ENCODE measurements at places on chromosomes 2 and 18. TPM values are rescaled to one million over a fixed set of nuclear protein-coding genes. Genes with fewer than 3 reads are reported as not detected.

FKBP7 gene
- total RNA-seq = 15.5 TPM

GRCh38 chr2:121955426-121955825, 200.0 kb downstream of the TSN start:
- H3K4me3 ChIP-seq = no peak overlapping the region
- peaks cover 1% of the 10 kb centered on the region for H3K27me3 ChIP-seq
- H3K36me3 ChIP-seq = peaks cover 13% of the 10 kb centered on the region
- no peaks in the 10 kb centered on the region for H3K4me1 ChIP-seq
- H3K27ac ChIP-seq = no peak overlapping the region
- no peak for DNase-seq

DNA sequence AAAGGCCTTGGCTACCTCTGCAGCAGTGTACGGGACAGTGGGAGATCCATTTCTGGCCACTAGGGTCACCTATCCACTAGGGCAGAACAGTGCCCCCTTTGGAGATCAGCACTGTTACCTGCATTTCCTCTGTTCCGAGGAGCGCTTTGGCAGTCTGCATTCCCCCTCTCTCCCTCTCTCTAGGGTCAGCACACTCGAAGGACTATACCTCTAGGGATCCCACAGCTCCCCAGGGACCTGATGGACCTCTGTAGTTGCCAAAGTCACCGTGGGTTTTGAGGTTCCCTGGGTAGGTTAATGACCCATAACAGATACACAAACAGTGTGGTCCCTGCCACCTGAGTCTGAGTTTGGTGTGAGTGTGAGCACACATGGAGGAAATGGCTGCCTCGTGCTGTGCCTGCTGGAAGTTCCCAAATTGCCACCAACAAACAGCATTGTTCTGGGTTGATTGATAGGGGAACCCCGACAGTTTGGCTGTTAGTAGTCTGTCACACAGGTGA, 99.8 kb upstream of the VWC2L start:
- no peak for DNase-seq
- H3K27ac ChIP-seq = no peak overlapping the region
- no peaks in the 10 kb centered on the region for H3K4me1 ChIP-seq
- no peaks in the 10 kb centered on the region for H3K27me3 ChIP-seq
- no peaks in the 10 kb centered on the region for H3K36me3 ChIP-seq

GRCh38 chr2:64029116-64029665, 10.0 kb upstream of the VPS54 start:
- DNase-seq = no peak
- H3K4me1 ChIP-seq = no peaks in the 10 kb centered on the region
- no peaks in the 10 kb centered on the region for H3K36me3 ChIP-seq
- peaks cover 2% of the 10 kb centered on the region for H3K27me3 ChIP-seq

RNF125 gene
- 5.2 TPM for total RNA-seq

CNNM3 gene
- 14.7 TPM for total RNA-seq

- no peak overlapping the region for H3K27ac ChIP-seq
- no peak for DNase-seq
- H3K27me3 ChIP-seq = no peaks in the 10 kb centered on the region
- no peak overlapping the region for H3K4me3 ChIP-seq
- no peaks in the 10 kb centered on the region for H3K36me3 ChIP-seq
These were observed 39.8 kb downstream of the ADCYAP1 start for GRCh38 chr18:944440-944839.

SPDYA gene
- 0.33 TPM for total RNA-seq

IL36A gene
- total RNA-seq = not detected

DNA sequence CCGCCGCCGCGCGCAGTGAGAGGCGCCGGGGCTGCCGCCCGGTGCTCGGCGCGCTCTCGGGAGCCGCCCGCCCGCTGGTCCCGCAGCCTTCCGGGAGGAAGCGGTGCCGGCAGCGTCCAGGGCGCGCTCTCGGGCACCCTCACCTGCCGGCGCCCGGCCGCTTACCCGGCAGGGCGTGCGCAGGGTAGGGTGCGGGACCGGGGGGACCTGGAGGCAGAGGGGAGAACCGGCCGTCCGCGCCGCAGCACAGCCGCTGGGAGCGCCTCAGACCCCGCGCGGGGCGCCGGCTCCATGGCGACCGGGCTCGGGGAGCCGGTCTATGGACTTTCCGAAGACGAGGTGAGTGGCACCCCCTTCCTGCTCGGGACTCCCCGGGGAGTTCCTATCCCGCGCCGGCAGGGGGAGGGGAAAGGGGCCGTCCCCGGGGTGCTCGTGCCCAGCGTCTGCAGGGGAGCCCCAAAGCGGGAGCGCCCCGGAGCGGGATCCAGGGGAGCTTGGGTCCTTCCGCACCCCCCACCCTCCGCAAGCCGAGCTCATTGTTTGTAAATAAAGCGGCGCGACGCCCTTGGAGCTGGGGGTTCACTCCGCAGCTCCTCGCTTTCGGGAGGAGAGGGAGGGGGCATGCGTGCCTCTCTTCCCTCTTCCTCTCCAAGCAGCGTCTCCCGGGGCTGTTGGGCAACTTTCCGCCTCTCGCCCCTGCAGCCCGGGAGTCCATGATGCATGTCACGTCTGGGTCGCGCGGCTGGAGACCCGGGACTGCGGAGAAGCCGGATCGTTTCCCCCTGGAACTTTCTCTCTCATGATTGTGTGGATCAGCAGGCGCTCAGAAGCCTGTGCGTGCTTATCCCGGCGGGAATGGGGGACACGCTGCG, 580 bp downstream of the NEDD4L start:
- H3K27me3 ChIP-seq = peaks cover 8% of the 10 kb centered on the region
- H3K4me3 ChIP-seq = peak overlapping the region; percentile 96
- H3K27ac ChIP-seq = peak overlapping the region; percentile 44
- no peaks in the 10 kb centered on the region for H3K36me3 ChIP-seq

DNA sequence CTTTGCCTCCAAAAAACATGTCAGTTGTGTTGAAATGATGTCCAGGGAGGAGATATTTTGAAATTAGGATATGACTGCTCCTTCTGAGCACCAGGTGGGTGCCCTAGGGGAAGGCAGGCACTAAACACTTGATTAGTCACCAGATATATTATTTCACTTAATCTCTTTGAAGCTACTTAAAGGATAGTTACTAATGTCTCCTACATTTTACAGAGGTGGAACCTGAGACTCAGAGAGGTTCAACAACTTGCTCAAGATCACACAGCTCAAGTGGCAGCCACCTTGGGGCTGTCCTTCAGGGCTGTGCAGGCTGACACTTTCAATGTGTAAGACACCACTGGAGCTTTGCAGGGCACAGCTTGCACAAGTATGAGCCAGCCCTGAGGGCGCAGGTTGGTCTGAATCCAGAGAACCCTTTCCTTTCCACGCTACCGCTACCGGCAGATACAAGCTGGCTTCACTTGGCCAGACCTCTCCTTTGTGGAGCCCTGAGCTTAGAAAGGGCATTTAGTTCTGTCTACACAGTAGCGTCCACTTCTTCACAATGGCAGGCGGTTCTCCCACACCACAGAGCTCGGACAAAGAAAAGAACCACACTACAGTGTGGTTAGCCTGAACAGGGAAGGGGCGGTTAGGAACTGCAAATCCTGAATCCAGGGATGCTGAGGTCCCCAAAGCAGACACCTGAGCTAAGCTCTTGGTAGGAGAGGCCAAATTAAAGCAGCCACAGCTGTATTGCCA, 16.4 kb downstream of the ALPK2 start:
- peaks cover 2% of the 10 kb centered on the region for H3K27me3 ChIP-seq
- no peak overlapping the region for H3K27ac ChIP-seq
- H3K4me1 ChIP-seq = no peaks in the 10 kb centered on the region
- no peak for DNase-seq
- no peak overlapping the region for H3K4me3 ChIP-seq
- no peaks in the 10 kb centered on the region for H3K36me3 ChIP-seq

DNA sequence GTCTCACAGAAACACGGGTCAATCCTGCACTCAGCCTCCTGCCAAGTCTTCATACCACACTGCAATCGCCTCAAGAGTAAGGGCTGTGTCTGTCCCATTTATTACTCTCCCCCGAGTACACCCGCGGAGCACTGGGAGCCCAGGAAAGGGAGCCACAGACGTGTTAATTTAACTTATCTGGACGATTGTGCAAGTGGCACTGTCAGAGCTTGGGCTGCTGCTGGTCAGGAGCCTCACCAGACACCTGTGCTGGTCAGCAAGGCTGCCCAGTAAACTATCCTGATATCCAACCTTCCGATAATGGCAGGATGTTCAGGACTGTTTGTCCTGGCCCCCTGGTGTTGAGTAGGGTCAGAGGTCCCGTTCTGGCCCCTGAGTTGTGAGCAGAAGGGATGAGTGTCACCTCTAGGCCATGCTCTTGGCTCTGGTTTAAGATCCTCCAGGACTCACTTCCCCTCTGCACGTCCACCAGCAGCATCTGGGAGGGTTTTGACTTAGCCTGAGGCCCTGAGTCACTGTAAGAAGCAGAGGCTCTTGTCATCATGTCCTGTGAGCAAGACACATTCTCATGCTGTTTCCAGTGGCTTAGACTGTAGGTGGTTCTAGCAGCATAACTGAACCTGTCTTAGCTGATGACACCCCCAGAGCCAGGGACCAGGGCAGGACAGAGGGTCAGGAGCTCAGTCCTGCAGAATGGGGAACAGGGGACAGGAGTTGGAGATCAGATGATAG, 82.5 kb upstream of the ARL4C start:
- peaks cover 3% of the 10 kb centered on the region for H3K4me1 ChIP-seq
- no peaks in the 10 kb centered on the region for H3K36me3 ChIP-seq
- H3K4me3 ChIP-seq = no peak overlapping the region
- DNase-seq = no peak
- H3K27me3 ChIP-seq = peaks cover 5% of the 10 kb centered on the region
- H3K27ac ChIP-seq = no peak overlapping the region

DNA sequence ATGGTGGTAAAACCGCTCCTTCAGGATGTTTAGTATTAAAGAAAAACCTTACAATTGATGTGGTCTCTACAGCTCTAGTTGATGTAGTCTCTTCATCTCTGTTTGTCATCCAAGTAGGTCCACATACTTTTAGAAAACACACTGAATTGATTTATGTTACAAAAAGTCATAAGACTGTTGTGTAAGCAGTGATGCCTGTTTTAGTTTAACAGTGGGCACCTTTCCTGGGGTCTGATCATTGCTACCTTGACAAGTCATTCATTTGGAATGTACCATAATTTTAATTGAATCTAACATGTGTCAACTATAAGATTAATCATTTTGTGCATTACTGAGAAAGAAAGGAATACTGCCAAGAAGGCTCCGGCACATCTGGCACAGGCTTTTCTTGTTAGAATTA, 34.3 kb downstream of the GIGYF2 start:
- DNase-seq = no peak
- H3K27me3 ChIP-seq = peaks cover 2% of the 10 kb centered on the region
- no peak overlapping the region for H3K4me3 ChIP-seq

SALL3 gene
- 2.5 TPM for total RNA-seq

DNA sequence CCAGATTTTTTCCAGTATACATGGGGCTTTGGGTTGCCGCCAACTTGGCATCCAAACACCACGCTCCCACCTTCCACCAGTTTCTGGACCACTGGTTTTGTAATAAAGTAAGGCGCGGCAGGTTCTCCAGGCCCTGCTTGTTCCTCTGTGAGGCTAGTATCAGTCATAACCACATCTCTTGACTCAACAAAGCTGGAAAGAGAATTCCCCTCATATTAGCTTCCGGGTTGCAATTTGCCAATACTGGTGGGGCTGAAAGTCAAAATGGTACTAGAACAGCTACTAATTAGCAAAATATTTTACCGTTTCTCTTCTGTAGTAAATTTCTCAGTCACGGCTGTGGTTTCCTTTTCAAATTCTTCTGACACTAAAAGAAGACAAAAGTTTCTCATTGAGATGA, 25.0 kb downstream of the TTN start:
- H3K4me1 ChIP-seq = no peaks in the 10 kb centered on the region
- no peaks in the 10 kb centered on the region for H3K27me3 ChIP-seq
- H3K4me3 ChIP-seq = no peak overlapping the region
- no peak for DNase-seq
- no peak overlapping the region for H3K27ac ChIP-seq

DNA sequence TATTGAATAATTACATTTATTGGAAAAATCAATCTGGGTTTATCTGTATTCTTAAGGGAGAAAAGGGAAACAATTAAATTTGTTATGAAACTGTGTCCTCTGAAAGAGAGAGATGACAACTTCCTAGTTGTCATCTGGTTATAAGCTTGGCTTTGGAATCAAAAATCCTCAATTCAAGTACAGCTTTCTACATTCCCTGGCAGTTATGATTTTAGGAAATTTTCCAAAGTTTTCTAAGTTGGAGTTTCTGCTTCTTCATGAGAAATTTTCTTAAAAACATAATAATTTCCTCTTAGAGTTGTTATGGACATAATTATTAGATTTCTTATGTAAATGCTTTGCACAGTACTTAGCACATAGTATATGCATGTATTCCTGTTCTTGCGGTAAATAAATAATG, 625.6 kb upstream of the SLC39A10 start:
- H3K4me3 ChIP-seq = no peak overlapping the region
- H3K4me1 ChIP-seq = no peaks in the 10 kb centered on the region
- H3K36me3 ChIP-seq = no peaks in the 10 kb centered on the region
- no peak overlapping the region for H3K27ac ChIP-seq
- DNase-seq = no peak

KLHL41 gene
- total RNA-seq = 0.10 TPM

- DNase-seq = no peak
- H3K4me3 ChIP-seq = no peak overlapping the region
- no peaks in the 10 kb centered on the region for H3K27me3 ChIP-seq
These were observed 24.7 kb downstream of the RND3 start for GRCh38 chr2:150462770-150463169.

KCNG3 gene
- 0.13 TPM for total RNA-seq

DNA sequence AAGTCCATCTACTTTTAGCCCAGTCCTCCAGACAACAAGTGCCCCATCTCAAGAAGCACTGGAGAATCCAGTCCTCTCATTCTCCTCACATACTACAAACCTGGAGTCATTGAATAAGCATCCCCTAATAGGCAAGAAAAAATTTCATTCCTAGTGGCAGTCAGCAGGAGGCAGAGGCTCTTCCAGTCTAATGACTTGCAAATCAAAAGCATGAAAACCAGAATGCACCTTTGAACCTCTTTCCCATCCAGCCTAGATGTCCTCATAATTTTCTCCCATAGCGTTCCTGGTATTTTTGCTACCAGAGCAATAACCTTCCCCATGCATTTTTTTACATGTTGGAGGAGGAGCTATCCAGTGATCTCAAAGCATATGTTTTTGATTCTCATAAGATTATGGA, 252.6 kb downstream of the TTC32 start:
- no peak overlapping the region for H3K4me3 ChIP-seq
- H3K4me1 ChIP-seq = no peaks in the 10 kb centered on the region
- H3K27me3 ChIP-seq = peaks cover 9% of the 10 kb centered on the region
- H3K27ac ChIP-seq = no peak overlapping the region
- no peaks in the 10 kb centered on the region for H3K36me3 ChIP-seq

- H3K27ac ChIP-seq = no peak overlapping the region
- no peak for DNase-seq
- no peaks in the 10 kb centered on the region for H3K27me3 ChIP-seq
- H3K4me3 ChIP-seq = no peak overlapping the region
These were observed 196.1 kb downstream of the FAM210A start for GRCh38 chr18:13530033-13530878.

- no peak overlapping the region for H3K27ac ChIP-seq
- no peak for DNase-seq
- peaks cover 11% of the 10 kb centered on the region for H3K4me1 ChIP-seq
These were observed 9.8 kb upstream of the RNF138 start for GRCh38 chr18:32081881-32082280.

SPATA3 gene
- total RNA-seq = not detected

ASTL gene
- total RNA-seq = not detected
